ENCODE measurements at places on chromosomes 11 and 22.

GRCh38 chr11:132913295-132913694, 619.0 kb downstream of the OPCML start:
- no peak for DNase-seq

- DNase-seq = no peak
Observed at GRCh38 chr11:113664069-113664980, 41.8 kb downstream of the TMPRSS5 start.

- no peak for DNase-seq
Observed at GRCh38 chr22:30159561-30160353, 79.5 kb downstream of the HORMAD2 start.

DNA sequence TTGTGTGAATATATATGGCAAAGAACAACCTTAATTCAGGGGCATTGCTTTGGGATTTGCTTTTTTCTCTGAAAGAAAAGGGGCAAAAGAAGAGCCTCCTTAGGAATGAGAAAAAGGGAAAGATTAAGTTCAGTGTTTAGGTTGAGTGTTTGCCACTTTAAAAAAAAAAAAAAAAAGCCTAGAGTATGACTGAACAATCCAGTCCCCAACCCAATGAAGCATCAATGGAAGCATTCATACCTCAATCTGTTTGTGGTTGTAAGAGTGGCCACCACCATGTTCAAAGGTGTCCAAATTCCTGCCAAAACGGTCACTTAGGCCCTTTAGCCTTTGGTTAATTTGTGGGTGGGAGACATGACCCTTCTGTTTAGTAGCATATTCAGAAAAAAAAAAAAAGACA, 260.6 kb downstream of the SOX6 start:
- no peak for DNase-seq

DNA sequence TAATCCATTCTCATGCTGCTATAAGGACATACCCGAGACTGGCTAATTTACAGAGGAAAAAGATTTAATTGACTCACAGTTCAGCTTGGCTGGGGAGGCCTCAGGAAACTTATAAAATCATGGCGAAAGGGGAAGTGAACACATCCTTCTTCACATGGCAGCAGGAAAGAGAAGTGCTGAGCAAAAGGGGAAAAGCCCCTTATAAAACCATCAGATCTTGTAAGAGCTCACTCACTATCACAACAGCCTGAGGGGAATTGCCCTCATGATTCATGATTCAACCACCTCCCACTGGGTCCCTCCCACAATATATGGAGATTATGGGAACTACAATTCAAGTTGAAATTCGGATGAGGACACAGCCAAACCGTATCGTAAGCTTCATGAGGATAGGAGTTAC, 3.8 kb upstream of the CYB5R2 start:
- no peak for DNase-seq

DNA sequence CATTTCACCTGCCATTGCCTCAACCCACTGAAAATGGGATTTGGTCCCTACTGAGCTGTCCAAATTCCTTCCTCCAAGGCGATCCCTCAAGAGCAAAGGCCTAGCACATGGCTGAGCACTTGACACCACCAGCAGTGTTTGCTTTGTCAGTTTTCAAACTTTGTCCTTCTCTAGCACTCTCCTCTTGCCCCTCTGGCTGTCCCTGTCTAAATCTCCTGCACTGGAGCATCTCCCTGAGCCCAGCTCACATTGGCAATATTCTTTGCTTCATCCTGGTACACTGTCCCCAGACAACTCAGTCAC, 66.6 kb upstream of the FTH1 start:
- no peak for DNase-seq

DNA sequence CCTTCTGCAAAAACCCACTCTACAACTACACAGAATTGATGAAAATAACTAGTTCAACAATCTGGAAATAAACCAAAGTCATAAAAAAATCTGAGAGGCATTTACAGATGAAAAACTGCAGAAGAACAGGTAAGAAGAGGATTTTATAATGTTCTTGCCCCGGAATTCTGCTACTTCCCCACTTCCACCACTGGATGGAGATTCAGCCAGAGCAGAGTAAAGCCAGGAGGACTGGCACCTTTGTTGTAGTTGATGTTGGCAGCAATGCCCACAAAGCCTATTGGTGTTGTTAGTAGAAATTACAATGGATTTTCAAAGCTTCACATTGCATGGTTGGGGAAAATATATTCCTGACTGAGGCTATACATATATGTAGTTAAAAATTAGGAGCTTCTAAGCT, 640.2 kb downstream of the LRRC4C start:
- no peak for DNase-seq

GRCh38 chr22:17980015-17980590, 44.3 kb downstream of the MICAL3 start:
- no peak for DNase-seq

GRCh38 chr11:134273317-134273712, 2.9 kb upstream of the GLB1L3 start:
- no peak for DNase-seq

Data from glomerular endothelial cell (primary cell).